ENCODE measurements at places on chromosomes 2 and 18.

DNA sequence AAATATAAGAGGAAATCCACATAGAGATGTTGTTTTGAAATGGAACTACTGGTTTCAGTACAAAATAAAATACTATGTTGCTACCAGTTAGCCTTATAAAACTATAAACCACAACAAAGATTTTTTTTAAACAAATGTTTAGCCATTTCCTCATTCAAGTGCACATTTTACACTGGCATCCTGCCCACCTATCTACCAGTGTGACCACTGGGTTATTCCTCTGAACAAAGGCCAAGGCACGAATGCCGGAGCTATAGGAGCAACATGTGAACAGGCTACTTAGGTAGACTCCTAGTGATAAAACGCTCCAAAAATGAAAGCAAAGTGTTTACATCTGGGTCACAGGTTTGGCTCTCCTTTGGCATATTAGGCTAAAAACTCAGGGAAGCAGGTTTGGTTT is 31.8 kb upstream of the SULT1C4 start:
- DNase-seq, result no peak

DNA sequence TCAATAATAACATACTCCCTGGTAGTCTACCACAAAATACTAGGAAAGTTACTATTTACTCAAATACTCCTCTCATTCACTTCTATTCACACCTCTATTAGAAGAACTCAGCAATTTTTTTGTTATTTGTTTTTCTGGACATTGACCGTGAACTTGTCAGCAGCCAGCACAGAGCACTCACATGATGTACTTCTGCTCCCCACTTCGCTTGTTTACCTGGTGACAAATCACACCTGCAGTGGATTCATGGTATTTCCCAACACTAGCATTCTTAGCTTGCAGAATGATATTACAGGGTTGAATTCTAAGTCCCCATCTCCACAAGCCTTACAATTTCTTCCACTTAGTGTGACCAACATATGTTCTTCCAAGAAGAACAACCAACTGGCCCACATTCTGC is 238.2 kb downstream of the SATB2 start:
- DNase-seq, result no peak

- no peak for DNase-seq
Measured at GRCh38 chr2:210546424-210547208, 9.8 kb upstream of the CPS1 start.

- DNase-seq, result no peak
Measured at GRCh38 chr2:170369894-170370293, 191.9 kb downstream of the MYO3B start.

DNA sequence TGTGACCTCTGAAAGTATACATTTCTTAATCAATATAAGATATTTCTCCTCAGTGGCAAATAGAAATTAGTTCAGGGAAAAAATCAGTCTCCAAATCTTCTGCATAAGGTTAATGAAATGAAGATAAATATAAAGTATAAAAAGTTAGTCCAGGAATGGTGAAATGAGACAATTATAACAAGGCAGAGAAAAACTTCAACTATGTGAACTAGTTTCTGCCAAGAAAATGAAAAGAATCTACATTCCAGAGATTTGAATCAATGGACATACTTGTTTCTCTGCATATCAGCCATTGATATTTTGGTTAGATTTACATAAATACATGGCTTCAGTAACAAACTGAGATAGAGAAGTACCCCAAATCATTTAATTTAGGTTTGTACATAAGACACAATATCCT is 249.0 kb downstream of the EXOC6B start:
- DNase-seq, result no peak

- DNase-seq, result no peak
Measured at GRCh38 chr2:235270956-235271355, 222.9 kb upstream of the AGAP1 start.

- no peak for DNase-seq
Measured at GRCh38 chr2:71897836-71898235, 249.8 kb downstream of the CYP26B1 start.

DNA sequence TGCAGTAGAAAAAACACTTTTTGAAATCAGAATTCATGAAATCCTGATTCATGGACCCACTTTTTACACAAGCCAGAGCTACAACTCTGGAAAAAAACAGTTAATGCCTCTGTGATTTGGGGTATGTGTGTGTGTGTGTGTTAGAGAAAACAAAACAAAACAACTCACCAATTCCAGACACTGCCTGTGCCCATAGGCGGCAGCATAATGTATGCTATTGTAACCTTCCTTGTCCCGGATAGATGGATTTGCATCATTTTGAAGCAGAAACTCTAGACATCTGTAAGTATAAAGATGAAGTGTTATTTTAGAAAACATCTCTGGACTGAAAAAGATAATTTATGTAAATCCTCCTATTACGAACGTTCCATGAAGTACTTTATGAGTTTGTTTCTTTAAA is 152.0 kb upstream of the PGAP1 start:
- DNase-seq, result no peak

DNA sequence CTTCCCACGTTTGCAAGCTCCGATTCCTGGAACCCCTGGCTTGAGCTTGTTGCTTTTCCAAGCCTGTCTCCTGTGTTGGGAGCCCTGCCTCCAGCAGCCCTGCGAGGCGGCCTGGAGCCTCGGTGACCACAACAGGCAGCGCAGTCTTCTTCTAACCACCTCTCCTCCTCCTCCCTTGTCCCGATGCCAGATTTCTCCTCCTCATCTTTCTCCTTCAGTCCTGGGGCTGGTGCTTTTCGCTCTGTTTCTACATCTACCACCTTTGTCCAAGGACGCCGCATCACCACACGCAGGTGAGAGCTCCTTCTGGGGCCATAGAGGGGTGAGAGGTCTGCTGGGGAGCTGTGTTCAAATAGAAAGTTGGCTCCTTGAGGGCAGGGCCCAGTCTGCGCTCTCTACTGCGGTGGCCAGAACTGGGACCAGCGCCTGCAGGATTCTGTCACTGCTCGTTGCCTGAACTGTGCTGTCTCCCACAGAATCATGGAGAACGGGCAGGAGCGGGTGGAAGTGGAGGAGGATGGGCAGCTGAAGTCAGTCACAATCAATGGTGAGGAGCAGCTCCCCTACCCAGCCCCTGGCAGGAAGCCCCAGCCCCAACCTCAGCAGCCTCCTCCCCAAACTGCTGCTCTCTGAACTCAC is 3.9 kb downstream of the DNAJB2 start:
- DNase-seq, result no peak

- DNase-seq, result no peak
Measured at GRCh38 chr2:189045836-189046235, 71.7 kb downstream of the COL3A1 start.

DNA sequence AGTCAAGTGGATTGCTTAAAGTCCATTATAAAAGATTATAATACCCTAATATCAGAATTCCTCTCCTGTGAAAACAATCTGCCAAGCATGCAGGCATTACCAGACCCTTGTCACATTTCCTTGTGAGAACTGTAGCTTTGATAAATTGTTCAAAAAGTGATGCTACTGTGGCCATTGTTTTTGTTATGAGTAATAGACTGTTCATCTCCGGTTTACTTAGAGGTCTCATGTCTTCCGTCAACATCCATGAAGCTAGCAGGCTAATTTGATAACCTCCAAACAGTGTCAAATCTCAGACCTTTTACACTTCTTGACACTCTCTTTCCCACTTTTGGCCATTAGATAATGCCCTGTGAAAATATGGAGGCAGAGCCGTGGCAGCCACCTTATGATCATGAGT is 342.7 kb downstream of the CPS1 start:
- DNase-seq, result no peak

- DNase-seq, result no peak
Measured at GRCh38 chr2:105631011-105631410, 113.7 kb upstream of the NCK2 start.

DNA sequence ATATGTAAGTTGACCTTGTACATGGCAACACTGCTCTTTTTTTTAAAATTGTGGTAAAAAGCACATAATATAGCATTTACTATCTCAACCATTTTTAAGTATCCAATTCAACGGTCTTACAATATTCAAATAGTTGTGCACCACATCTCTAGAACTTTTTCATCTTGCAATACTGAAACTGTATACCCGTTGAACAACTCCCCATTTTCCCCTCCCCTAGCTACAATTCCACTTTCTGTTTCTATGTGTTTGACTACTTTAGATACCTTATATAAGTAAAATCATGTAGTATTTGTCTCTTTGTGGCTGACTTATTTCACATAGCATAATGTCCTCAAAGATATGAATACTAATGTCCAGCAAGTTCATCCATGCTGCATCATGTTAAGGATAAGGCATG is 452.1 kb downstream of the TXNL1 start:
- DNase-seq, result no peak

DNA sequence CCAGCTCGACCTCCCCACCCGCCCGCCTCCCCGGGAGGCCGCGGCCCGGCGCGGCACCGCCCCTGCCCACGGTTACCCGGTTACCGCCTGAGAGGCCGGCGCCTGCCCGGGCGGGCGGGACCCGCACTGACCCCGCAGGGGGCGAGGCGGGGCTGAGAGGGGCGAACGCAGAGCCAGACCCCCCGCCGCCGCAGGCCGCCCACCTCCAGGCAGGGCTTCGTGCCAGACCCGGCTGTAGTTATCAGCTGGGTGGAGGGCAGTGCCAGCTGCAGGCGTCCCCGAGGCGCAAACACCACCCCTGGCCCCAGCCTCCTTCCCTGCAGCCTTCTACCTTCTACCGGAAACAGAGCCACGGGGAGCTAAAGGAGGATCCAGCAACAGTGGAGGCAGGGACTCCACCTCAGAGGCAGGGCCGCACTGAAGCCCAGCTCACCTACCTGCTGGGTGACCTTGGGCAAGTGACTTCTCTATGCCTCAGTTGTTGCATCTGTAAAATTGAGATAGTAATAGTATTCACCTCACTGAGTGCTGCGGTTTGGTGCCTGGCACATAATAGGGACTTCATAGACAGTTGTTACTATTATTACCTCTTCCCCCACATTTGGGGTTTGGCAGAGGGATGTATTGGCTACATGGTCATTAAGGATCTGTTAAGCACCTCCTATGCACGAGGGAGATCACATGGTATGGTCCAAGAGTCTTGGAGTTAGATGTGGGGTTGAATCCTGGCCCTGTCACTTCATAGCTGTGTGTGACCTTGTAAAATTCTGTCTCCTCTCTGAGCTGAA is 231.6 kb upstream of the SMAD2 start:
- no peak for DNase-seq

- DNase-seq, result no peak
Measured at GRCh38 chr2:100483895-100484294, 13.6 kb downstream of the NMS start.

- no peak for DNase-seq
Measured at GRCh38 chr2:98308532-98308931, 37.7 kb upstream of the CNGA3 start.

DNA sequence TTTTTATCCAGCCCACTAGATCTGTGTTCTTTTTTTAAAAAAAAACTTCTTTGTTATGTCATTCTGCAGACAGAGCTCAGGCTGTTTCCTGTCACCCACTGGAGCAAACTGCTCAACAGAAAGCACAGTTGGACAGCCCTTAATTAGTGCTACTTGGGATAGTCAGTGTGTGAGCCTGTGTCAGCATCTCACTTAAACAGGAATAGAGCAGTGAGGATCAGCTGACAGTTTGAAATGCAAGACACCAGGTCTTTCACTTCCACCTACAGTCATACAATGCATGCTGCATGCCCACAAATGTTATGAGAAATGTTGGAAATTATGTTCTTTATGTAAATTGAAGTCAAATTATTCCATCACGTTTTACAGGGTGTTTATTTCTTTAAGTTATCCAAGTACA is 174.9 kb downstream of the NR4A2 start:
- DNase-seq, result no peak

GRCh38 chr2:26922405-26923188 is 47.8 kb upstream of the MAPRE3 start:
- no peak for DNase-seq

DNA sequence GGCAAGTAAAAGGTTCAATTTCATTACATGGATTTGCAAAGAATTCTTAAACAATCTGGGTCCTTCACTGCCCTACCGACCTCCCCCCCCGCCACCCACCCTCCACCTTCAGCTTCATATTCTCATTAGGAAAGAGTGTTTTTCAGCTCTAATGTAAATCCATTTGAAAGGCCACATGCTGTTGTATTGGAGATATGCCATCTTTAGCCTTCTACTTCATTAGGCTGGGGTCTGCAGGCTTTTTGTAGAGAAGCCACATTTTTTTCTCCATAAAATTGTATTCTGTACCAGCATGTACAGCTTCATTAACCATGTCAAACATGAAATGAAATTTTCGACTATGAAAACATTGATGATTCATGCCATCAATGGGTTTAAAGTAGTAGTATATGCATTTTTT is 42.8 kb upstream of the THUMPD2 start:
- no peak for DNase-seq

DNA sequence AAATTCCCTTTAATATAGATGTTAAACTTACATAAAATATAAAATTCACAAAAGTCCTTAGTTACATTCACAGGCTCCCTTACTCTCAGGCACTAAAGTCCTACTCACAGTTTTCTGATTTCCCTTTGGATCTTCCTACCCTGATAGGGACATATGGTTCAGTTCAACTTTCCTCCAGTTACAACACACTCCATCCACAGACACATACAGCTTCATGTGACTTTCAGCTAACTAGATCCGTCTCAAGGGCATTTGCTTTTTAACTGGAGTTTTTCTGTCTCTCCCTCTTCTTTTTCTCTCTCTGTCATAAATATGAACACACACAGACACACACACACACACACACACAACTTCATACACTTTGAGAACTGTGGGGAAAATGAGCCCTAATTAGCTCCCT is 419.2 kb downstream of the LRP1B start:
- no peak for DNase-seq

DNA sequence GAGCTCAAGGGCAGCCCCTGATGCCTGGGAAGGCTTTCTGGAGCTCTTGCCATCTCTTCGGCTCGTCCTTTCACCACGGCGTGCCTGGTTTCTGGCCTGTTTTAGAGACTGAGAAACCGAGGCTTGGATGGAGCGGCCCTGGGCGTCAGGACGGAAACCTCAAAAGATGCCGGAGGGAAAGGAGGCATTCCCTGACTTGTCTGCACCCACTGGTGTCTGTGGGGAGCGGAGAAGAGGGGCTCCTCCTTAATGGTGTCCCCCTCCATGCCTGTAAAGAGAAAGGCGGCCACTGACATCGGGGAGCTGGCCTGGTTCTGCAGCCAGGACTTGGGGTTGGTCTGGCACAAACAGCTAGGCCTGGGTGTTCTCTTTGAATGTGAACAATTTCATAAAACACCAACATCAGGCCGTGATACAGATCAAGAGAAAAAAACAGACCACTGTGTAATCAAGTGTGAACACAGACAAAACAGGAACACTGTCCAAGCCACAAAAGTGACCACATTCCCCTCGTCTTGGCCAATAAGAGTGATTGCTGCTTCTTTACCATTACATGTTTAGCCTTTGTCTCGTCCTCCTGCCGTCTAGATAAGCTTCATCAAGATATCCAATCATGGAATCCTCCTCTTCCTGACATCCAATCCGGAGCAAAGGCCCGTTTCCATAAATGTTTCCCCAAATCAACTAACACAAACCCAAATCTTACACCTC is 633 bp upstream of the ILKAP start:
- no peak for DNase-seq

- DNase-seq, result no peak
Measured at GRCh38 chr2:160294339-160294803, 94.3 kb upstream of the ITGB6 start.
